ENCODE measurements at places on chromosomes 7 and 10. TPM values are rescaled to one million over a fixed set of nuclear protein-coding genes. Genes with fewer than 3 reads are reported as not detected.

CUBN gene
- 0.32 TPM for total RNA-seq

ZP3 gene
- total RNA-seq: 3.4 TPM

OR2A7 gene
- total RNA-seq: 0.22 TPM

AKR1C8 gene
- not detected for total RNA-seq

HTR7 gene
- total RNA-seq: 13.3 TPM

TBX20 gene
- total RNA-seq: 1.2 TPM

ABCB1 gene
- total RNA-seq: 0.78 TPM

HOXA10 gene
- not detected for total RNA-seq

LRRTM3 gene
- not detected for total RNA-seq

TMEM248 gene
- 62.6 TPM for total RNA-seq

Data from glutamatergic neuron (in vitro differentiated cells).